ENCODE measurements at places on chromosomes 2 and 18.

DNA sequence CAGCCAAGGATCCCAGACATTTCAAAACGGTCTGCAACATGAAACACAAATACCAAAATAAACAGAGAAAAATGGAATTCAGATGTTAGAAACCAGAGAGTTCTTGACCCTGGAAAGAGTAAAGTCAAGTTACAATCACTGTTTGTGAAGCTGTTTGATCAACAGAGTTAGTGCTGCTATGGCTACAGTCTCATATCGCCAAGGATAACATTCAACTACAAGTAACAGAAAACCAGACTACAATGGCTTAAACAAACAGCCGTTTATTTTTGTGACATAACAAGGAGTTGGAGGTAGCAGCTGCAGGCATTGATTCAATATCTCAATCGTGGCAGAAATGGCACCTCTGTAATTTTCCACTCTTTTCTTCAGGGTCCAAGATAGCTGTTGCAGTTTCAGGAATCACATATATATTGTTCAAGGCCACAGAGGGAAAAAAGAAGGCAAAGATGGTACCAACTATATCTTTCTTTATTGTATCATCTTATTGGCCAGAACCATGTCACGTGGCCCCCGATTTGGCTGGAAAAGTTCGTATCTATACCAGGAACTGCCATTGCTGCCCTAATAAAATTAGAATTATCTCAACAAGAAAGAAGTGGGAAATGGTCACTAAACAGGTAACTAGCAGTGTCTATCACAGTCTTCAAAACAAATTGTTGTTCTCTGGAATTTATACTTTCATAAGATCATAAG is 17.7 kb upstream of the HNRNPLL start:
- no peak for DNase-seq

- DNase-seq = no peak
These were observed 20.9 kb upstream of the ANXA4 start for GRCh38 chr2:69721022-69721421.

GRCh38 chr2:40964509-40965250 is 512.8 kb upstream of the SLC8A1 start:
- no peak for DNase-seq

GRCh38 chr18:725646-726045 is 13.2 kb upstream of the ENOSF1 start:
- DNase-seq = no peak

DNA sequence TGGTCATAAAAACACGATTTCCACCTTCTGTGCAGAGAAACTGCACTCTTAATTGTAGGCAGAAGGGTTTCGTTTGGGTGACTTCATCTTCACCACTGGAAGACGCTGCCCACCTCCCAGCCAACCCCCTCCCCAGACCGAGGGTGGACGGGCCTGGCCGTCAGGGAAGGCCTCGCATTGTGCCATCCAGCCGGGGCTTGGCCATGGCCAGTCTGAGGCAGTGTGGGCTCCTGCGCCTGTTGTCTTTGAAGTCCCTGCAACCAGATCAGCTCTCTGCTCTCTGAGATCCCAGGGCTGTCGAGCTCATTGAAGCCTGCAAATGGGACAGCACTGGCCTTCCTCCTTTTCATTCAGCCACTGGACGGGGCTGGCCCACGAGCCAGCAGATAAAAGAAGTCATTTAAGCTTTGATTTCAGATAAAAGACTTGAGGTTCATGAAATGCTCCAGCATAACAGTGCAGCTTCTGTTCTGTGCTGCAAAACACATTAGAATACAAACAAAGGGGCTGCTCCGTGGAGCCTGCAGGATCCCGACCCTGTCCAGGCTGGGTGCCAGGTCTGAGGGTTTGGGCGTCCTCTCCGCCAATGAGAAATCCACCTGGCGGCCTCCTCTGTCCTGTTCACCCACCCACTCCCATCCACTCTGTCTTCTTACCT is 253.5 kb downstream of the LDLRAD4 start:
- no peak for DNase-seq

Data from activated CD8-positive, alpha-beta memory T cell treated with anti-CD3 and anti-CD28 coated beads for 4 hours (primary cell).